ENCODE measurements at places on chromosomes 4 and X.

- DNase-seq: no peak
These were observed 366.7 kb downstream of the PCDH7 start for GRCh38 chr4:31086756-31087330.

DNA sequence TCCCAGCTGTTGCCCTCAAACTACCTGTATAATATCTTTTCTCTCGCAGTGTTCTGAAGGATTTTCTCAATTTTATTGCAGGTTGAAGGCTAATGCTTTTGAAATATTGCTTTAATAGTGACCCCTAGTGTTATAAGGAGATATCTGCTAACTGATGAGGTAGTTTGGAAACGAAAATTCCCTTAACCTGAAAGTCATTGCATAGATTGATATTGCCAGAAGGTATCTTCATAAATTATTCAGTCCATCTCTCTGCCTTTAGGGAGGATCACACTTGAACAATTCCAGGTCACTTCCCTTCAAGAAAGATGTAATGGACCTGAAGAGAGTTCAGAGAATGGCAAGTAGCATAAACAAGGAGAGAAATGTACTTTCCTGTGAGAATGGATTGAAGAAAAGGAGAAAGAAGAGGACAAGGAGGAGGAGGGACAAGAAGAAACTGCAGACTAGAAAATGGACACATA is 44.1 kb downstream of the TIGD4 start:
- DNase-seq: no peak

GRCh38 chr4:48752246-48752645 is 27.8 kb downstream of the FRYL start:
- DNase-seq: no peak

GRCh38 chr4:141977433-141977832 is 341.1 kb downstream of the IL15 start:
- no peak for DNase-seq

GRCh38 chr4:170230242-170230641 is 140.5 kb upstream of the AADAT start:
- DNase-seq: no peak

GRCh38 chr4:140533951-140534480 is 10.0 kb downstream of the ELMOD2 start:
- no peak for DNase-seq

- no peak for DNase-seq
These were observed 1134.4 kb downstream of the PDHA2 start for GRCh38 chr4:96974295-96974694.

DNA sequence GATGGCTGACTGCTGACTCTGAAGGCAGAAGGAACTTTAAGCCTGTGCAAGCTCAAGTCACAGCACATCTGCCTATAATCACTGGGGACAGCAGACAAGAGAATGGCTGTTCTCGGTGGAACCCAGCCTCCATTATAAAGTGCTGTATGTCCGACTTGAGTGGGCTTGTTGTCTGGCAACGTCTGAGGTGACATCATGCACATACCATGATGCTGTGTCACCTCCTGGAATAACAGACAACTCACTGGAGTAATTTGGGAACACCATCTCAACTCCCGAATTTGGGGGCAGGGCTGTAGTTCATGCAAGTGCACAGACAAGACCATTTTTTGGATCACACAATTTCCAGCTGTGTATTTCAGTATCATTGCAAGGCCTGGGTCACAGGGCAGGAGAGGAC is 59.8 kb upstream of the GPM6B start:
- DNase-seq: no peak

GRCh38 chrX:113157496-113157895 is 316.9 kb upstream of the AMOT start:
- no peak for DNase-seq

GRCh38 chrX:4841216-4841745 is 1127.8 kb upstream of the PRKX start:
- no peak for DNase-seq

- DNase-seq: no peak
These were observed 3.5 kb upstream of the SRPX start for GRCh38 chrX:38224160-38224559.

DNA sequence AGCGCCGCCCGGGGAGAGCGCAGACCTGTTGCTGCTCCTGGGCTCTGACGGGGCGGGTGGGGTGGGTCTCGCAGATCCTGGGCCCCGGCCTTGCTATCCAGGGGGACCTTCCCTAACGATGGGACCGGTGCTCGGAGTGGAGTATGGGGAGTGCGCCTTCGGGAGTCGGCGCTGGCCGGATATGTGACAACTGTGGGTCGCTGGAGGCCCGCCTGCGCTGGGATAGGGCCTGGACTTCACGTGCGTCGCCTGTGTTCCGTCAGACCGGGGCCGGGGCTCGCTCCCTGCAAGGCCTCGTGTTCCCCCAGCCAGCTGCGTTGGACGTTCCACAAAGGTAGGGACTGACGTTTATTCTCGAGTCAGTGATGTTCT is 1.3 kb downstream of the TBL1X start:
- DNase-seq: no peak

GRCh38 chr4:91935217-91935616 is 368.5 kb upstream of the GRID2 start:
- no peak for DNase-seq

DNA sequence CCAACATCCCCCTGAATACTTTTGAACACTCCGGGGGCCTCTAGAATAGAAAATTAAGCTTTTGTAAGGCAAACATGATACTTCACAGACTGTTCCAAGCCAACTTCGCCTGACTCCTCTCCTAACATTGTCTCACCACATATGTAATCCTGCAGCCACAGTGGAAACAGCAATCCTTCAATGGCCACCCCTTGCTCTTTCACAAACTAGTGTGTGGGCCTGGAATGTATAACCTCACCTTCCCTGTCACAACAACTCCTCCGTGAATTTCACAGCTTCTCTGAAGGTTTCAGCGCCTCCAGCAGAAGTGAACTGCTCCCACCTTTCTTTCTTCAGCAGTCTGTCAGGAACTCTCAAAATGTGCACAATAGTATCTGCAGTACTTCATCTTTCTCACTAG is 185.1 kb downstream of the ADGRL3 start:
- no peak for DNase-seq

DNA sequence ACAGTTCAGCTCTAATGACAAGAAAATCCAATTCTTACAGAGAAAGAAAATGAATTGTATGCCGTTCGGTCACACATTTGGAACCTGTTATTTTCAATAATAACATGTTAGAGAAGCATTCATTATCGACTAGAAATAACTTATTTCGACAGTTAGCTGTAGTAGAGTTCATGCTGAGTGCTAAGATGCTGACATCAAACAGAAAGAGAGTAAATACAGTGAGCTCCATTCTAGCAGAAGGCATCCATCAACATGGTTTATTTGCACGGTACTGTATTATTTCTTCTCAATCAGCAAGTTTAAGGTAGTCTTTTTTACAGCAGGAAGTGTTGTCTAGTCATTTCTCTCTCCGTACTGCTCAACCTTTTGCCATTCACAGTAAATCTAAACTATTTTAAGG is 732.1 kb downstream of the STIM2 start:
- no peak for DNase-seq

GRCh38 chrX:139532834-139533233 is 2.3 kb downstream of the F9 start:
- DNase-seq: no peak

DNA sequence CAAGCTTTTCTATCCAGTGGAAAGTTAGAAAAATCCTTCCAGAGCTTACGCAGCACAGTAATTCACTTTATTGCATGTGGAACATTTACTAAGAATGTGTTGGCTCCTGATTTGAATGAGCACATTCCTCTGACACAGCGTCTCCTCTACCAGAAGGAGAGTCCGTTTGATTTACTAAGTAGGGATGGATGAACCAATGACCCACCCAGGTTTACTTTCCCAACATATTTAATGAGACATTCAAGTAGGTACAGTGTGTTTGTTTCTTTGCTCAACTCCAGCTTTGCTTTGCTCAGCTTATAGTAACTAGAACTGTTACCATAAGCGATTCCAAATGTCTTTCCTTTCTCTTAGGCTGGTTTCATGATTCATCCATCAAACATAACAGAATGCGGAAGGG is 161.7 kb downstream of the SMARCA1 start:
- DNase-seq: no peak

DNA sequence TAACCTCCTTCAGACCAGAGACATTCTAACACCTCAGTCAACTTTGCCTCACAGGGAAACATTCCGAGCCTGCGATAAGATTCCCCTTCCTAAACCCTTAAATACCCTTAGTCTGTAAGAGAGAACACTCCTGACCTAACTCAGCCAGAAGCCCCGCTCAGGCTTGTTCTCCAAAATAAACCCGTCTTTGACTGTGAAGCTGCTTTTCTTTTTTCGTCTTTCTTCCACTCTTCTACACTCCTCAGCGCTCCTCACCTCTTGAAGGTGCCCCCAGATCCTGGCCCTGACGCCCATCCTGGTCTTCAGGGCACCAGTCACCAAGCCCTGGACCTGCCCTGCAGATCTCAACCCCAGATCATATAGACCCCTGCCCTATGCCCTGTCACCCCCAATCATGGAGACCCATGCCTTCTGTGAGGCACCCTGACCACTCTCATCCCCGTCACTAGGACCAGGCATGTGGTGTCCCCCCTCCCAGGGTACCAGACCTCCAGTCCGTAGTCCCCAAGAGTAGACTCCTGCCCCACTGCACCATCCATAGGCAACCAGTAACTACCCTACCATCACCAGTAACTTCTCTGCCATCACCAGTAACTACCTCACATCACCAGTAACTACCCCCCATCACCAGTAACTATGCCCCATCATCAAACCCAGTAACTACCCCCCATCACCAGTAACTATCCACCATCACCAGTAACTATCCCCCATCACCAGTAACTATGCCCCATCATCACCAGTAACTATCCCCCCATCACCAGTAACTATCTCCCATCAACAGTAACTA is 3.5 kb downstream of the ASMTL start:
- DNase-seq: no peak

DNA sequence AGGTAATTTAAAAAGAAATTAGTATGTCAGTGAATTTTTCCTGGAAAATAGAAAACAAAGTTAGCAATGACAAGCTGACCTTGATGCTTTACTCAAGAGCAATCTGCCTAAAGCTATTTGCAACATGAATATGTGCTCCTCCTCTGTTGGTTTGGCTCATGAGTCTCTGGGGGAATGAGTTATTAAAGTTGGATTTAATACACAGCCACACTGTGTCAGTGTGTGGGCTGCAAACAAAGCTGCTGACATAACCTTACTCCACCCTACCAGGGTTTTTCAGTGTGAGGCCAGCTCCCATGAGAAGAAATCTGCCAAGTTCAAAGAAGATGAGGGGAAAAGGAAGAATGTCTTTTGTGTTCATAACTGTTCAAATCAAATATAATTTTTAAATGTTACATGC is 280.5 kb downstream of the TLL1 start:
- DNase-seq: no peak

- no peak for DNase-seq
These were observed 92.5 kb downstream of the PARM1 start for GRCh38 chr4:75025431-75025830.

- no peak for DNase-seq
These were observed 27.1 kb upstream of the SPANXN4 start for GRCh38 chrX:142998447-142999198.

DNA sequence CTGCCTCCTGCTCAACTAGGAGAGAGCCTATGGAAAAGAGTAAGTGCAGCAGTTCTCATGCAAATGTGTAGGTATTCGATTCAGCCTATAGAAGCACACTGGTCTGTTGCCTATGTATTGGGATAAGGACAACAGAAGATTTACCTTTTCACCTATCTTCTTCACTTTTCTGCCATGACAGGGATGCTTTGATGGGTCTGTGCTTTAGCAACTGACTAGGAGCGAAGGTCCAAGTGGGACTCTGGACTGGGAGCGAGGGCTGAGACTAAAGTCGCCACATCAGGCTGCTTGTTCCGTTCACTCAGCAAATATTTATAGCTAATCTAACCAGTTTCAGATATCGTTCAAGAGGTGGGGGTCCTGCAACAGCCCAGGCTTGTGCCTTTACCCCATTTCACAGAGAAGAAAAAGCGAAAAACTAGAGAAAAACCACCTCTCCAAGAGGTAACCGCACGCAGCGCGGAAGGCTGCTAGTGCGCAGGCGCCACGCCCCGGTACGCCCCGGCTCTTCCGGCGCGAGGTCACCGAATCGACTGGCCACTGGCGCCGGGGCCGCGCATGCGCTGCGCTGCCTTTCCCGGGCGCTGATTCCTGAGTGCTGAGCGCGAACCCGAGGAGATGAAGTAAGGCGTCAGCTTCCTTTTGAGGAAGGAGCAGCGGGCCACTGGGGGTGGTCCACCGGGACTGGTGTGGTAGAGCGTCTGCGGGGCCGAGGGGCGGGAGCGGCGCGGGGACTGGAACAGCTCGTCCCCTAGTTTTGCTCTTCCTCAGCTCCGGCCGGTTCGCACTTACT is at the start of gene RBMX2:
RBMX2 (plus strand) TSS at position 573 of the 793 bp plus-strand sequence; CDS start at position 619, 46 bp downstream.
- peak; percentile 52 for DNase-seq

DNA sequence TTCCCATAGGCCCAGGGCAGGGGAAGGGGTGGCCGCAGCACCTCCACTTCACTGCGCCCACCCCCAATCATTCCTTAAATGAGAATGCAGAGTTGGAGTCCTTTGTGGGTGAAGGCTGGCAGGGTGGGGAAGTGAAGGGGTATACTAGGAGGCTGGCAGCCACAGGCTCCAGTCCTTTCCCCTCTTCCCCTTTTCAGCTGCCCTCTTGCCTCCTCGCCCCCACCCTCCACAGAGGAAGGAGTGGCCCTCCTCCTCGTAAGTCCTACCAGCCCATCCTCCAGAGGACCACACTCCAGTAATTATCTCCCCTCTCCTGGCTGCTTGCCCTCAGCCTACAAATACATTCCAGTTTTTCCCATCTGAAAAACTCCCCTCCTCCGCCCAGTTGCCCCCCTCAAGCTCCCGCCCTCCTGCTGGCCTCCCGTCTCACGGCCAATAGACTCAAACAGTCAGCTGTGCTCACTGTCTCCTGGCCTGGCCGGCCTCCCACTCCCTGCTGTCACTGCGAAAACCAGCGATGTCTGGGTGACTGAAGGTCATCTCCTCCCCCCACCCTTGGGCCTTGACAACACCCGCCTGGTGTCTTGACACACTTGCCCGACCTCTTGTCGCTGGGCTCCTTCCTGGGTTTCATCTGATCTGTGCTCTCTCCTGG is 38.8 kb downstream of the EFNB1 start:
- DNase-seq: no peak

DNA sequence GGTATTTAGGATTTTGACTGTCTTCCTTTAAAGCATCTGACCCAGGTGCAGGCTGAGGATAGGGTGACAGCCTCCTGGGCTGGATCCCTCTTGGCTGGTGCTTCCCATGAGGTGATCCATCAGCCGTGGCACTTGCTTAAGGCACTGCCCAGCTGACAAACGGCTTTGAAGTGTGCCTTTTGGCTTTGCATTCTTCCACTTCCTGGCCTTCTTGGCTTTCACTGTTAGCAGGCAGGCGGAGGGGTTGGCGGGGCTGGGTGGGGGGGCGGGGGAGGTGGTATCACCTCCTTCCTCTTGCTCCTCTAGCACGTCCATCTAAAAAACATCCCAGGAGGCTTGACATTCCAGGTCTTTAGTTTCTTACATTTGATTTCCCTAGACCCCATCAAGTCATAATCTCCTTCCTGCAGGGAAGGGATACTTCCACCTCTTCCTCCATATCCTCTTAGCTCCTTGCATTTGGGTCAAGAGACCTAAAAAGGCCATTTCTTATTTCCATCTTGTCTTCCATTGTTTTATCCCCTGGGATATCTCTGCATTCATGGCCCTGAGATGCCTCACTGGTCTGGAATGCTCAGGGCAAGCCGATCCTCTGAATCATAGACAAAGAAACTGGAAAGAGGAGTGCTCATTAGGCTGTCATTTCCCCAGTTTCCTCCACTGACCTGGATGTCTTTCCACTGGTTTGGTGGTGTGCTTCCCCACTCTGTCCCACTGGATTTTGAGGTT is 11.3 kb upstream of the APLN start:
- no peak for DNase-seq

- no peak for DNase-seq
These were observed 24.5 kb upstream of the ZNF185 start for GRCh38 chrX:152873361-152873760.
